Caco-2 (cell line): ENCODE measurements at places on chromosomes 2 and 18. TPM values are rescaled to one million over a fixed set of nuclear protein-coding genes. Genes with fewer than 3 reads are reported as not detected.

The UGT1A9 gene
- total RNA-seq = 0.20 and 0.39 TPM in 2 replicates

The TFCP2L1 gene
- total RNA-seq = 17.8 and 18.4 TPM in 2 replicates

The TEKT4 gene
- not detected in 2 replicates for total RNA-seq

DNA sequence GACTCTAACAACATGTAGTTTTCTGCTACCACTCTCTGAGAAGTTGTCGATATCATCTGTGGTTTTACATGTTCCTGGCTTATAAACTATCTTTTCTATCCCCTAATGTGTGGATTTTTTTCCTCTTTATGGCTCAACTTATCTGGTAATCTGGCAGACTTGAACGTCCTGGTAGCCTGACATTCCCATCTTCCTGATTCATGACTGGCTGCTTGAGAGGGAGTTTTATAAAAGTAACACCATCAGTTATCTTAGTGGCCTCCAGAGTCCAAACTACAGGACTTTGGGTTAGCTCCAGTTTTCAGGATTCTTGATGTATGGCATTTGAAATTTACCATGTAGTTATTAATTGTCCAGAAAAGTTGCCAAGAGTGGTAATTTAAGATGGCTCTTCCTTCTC is 174.0 kb upstream of the GULP1 start:
- no peaks in the 10 kb centered on the region for H3K27me3 ChIP-seq
- H3K4me1 ChIP-seq = no peaks in the 10 kb centered on the region
- no peak overlapping the region for H3K27ac ChIP-seq
- H3K36me3 ChIP-seq = no peaks in the 10 kb centered on the region
- H3K4me3 ChIP-seq = no peak overlapping the region
- DNase-seq = no peak

DNA sequence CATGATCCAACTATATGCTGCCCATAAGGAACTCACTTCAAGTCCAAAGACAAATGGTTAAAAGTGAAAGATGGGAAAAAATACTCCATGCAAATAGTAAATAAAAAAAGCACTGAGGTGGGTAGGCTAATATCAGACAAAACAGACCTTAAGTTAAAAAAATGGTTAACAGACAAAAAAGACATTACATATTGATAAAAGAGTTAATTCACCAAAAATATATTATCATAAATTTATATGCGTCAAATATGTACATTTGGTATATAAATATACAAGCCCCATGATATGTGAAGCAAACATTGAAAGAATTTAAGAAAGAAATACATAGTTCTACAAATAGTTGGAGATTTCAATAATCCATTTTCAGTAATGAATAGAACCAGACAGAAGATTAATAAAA is 31.0 kb downstream of the ROCK1 start:
- no peaks in the 10 kb centered on the region for H3K27me3 ChIP-seq
- H3K27ac ChIP-seq = no peak overlapping the region
- H3K4me3 ChIP-seq = no peak overlapping the region

GRCh38 chr18:25535495-25535894 is 183.5 kb upstream of the ZNF521 start:
- no peak overlapping the region for H3K27ac ChIP-seq
- no peak for DNase-seq
- H3K4me1 ChIP-seq = no peaks in the 10 kb centered on the region
- no peaks in the 10 kb centered on the region for H3K27me3 ChIP-seq
- no peak overlapping the region for H3K4me3 ChIP-seq
